ENCODE measurements at places on chromosomes 4 and X.

DNA sequence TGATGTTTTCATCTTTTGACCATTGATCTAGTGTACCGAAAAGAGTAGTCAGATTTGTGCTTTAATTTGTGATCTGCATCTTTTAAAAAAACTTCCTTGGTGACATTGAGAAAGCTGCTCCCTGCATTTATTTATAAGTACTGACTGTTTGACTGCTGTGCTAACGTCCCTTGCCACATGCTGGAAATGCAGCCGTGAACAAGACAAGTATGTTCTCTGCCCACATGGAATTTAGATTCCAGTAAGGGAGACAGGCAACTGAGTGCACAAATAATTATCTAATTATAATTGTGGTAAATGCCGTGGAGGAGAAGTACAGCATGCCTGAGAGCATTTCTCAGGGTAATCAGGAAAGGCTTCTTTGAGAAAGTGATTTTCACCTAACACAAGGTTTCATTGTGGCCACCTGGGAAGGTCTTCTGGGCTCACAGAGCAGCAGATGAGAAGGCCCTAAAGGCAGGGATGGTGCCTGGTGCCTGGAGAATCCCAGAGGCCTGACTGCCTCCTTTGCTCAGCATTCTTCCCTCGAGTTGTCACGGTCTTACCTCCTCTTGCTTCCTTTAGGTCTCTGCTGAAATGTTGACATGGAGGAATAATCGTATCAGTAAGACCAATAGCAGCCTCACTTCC is 55.8 kb downstream of the PTTG2 start:
- no peak for DNase-seq

DNA sequence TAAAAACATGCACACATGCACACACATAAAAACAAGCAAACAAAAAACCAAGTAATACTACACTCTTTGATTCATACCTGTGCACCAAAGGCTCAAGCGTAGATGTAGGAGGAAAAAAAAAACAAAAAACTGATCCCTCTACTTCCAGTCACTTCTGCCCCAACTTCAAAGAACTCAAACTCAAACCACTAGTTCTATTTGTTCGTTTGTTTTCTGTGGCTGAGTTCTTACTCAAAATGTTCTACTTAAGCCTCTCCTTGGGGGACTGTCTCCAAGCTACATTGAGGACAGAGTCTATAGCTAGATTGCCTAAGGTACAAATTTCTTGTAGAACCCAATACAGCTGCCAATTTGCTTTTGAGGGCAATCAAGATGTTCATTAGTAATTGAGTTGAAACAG is 171.0 kb upstream of the ATOH1 start:
- no peak for DNase-seq

DNA sequence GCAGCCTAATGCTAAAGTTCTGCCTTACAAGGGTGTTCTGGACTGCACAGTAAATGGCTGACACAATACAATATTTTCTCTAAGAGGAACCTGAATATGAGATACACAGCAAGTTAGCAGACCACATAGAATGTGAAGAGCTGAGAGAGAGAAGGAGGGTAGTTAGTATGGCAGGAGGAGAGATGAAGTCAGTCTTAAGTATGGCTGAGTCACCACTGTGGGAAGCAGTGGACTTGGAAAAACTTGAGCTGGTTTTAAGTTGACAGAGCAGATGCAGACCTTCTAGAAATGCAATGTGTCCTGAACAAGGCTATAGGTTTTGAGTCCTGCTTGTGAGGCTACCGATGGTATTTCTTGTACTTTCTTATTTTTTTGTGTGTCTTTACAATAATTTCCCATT is 172.5 kb downstream of the SH2D1A start:
- no peak for DNase-seq

GRCh38 chrX:10009741-10010140 is 42.6 kb downstream of the CLDN34 start:
- no peak for DNase-seq

- no peak for DNase-seq
These were observed 23.1 kb downstream of the NAP1L5 start for GRCh38 chr4:88674565-88674964.

DNA sequence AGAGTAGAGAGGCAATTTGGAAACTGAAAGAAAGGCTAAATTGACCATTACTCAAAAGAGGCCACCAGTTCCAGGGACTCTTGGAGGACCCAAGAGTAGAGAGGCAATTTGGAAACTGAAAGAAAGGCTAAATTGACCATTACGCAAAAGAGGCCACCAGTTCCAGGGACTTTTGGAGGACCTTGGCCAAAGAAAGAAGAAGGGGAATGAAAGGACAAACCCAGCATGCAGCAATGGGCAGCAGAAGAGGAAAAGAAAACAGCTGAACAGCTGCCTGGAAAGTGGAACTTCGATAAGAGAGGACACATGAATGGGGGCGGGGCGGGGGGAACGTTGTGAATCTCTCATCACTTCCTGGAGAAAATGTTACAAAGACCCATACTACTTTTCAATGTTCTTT is 80.8 kb downstream of the PALLD start:
- no peak for DNase-seq

- DNase-seq, result no peak
These were observed 1.7 kb downstream of the SAT1 start for GRCh38 chrX:23784470-23785331.

GRCh38 chr4:170854097-170854496 is 764.3 kb upstream of the AADAT start:
- DNase-seq, result no peak

DNA sequence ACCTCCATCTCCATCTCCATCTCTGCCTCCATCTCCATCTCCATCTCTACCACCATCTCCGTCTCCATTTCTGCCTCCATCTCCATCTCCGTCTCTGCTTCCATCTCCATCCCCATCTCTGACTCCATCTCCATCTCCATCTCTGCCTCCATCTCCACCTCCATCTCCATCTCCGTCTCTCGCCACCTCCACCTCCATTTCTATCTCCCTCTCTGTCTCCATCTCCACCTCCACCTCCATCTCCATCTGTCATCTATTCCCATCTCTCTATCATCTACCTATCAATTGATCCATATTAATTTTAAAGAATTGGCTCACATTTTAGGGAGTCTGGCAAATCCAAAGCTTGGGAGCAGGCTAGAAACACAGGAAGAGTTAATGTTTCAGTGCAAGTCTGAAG is 39.6 kb upstream of the CHRNA9 start:
- no peak for DNase-seq

All from NCI-H1417 (cell line).